ENCODE measurements at places on chromosomes 12 and 14.

DNA sequence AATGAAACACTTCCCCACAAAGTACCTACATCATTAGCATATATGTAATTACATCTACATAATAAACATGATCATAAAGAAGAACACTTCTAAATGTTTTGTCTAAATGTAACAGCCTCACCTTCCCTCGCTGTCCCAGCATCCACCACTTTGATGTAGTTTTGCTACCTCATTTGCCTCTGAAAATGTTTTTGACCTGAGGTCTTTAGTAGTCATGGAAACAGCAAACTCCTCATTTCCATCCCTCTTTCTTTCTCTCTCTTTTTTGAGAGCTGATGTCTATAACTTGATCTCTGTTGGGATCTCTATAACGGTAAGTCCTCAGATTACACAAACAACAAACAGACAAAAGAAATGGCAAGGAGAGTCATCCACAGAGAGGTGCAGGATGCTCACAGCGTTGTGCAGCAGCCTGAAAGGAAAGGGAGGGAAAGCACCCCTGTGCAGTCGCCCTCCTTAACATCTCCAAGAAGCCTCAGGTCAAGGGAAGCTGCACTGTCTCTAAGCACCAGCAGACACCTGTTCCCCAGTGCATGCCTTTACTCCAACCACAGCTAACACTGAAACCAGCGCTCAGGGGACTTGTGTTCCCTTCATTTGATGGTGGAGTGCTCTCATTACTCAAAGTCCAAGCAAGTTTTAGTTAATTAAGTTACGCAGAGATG lies 268.7 kb downstream of the TMEM132D start:
- no peak for DNase-seq

GRCh38 chr14:90703841-90704737 lies 112.1 kb downstream of the TTC7B start:
- no peak for DNase-seq

- no peak for DNase-seq
Observed at GRCh38 chr14:103728721-103729120, 13.1 kb downstream of the ZFYVE21 start.

DNA sequence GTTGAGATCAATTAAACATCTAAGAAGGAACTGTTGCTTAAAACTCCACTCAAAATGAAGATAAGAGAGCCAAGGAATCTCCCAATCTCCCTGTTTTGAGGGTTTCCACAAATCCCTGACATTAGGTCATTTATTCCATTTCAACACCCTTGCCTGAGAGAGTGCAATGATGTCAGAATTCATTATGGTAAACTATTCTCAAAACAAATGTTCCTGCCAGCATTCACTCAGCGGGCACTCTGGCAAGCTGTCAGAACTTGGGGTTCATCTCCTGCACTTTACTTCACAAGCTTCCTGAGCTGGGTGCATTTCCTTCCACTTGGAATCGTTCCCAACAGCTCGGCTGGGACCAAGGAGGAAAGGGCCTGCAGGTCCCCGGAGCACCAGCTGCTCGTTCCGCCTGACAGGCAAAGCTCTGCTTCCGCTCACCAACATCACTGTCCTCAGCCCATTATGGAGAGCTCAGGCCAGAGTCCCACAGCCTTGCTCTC lies 117.8 kb downstream of the TTC7B start:
- DNase-seq: no peak

DNA sequence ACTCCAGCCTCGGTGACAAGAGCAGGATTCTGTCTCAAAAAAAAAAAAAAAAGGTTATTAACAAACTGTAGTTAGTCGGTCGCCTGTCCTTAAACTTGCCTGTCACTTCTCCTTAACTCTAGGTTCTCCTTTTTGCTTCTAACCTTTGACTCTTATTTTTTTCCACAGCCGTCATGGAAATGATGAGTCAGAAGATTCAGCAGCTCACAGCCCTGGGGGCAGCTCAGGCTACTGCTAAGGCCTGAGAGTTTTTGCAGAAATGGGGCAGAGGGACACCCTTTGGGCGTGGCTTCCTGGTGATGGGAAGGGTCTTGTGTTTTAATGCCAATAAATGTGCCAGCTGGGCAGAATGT lies 418 bp upstream of the MYG1 start:
- peak; percentile 55 for DNase-seq

DNA sequence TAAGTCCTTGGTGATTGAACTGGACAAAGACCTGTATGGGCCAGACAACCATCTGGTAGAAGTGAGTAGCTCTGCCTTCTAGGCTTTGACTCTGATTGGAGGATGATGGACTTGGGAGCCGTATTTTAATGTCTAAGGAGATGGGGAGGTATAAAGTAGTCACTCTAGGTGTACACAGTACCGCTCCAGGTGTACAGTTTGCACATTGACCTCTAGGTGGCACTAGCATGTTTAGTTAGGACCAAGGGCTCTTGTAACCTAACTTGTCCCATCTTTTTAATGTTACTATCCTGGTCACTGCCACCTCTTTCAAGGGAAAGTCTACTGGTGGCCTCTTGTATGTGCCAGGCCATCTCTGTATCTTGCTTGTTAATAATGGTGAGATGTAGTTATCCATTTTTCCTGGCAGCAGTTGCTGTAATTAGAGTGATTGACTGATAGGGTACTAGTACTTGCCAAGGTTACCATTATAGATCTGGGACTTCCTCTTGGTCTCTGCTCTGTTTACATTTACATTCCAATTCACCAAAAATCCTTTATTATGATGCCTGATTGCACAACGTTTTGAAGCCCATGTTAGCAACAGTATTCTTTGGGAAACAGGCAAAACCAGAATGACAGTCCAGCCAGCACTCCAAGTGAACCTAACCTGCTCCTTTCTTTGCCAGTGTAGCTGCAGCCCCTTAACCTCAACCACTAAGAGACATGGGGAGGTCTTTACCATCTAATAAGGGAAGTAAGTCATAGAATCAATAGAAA lies 3.6 kb downstream of the SMARCD1 start:
- DNase-seq: peak; percentile 68

- no peak for DNase-seq
Observed at GRCh38 chr14:75531256-75531655, 9.0 kb downstream of the BATF start.

DNA sequence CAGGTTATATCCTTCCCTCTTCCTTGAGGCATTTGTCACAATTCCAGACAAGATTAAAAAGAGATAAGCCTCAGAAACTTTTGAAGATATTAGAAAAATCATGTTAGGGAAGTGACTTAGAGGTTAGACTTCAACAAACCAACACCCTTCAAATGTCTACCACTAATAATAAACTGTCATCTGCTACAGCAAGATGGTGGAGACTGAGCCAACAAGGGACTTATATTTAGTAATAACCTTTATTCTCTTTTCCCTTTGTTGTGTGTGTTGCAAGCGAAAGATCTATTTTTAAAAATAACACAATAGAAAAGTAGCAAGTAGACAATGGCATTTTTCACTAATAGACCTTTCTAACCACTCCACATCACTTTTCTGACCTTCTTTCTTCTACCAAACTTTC lies 28.6 kb downstream of the PRICKLE1 start:
- DNase-seq: no peak

GRCh38 chr12:111367661-111368221 lies 1.2 kb downstream of the PHETA1 start:
- no peak for DNase-seq

DNA sequence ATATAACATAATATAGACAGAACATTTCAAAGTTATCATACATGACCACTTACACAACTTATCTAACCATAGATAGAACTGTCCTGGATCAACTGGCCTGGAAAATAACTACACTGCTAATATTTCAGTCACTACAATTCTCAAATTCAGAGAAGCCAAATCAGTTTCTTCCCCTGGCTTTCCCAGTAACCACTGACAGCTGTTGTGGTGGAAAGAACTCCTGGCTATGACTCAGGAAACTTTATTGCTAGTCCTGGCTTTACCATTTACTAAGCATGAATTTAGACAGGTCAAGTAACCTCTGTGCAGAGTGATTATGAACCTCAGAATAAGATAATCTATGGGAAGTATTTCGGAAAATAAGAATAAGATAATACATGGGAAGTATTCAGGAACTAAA lies 244.9 kb upstream of the DIO2 start:
- DNase-seq: no peak

DNA sequence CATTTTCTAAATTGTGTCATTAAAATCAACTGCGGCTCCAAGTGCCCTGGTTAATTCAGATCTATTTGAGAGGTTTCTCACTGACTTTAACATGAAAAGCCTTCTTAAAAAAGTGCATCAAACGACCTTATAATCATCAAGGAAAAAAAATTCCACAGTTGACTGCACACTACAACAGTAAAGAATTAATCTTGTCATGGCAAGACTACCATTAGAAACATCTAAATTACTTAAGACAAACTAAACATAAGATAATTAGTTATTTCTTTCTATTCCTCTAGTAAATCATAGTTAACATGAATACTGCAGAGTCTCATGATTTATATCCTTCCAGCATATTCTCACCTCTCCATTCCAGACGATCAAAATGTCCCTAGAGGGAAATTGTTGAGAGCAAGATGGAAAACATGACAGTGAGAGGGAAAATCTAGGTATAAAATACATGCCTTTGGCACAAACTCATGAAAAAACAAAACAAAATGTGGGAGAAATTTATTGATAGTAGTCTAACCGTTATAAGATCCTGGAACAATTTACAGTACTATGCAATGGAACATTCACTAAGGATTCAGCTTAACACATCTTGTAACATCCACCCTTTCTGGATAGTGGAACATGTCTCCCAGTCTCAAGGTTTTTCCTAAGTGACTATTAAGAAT lies 112.5 kb downstream of the PRKD1 start:
- no peak for DNase-seq

GRCh38 chr12:26678697-26679660 lies 154.0 kb downstream of the ITPR2 start:
- DNase-seq: no peak

GRCh38 chr14:74591394-74591793 lies 20.6 kb downstream of the LTBP2 start:
- DNase-seq: no peak

GRCh38 chr12:4107911-4108697 lies 165.5 kb upstream of the CCND2 start:
- no peak for DNase-seq

DNA sequence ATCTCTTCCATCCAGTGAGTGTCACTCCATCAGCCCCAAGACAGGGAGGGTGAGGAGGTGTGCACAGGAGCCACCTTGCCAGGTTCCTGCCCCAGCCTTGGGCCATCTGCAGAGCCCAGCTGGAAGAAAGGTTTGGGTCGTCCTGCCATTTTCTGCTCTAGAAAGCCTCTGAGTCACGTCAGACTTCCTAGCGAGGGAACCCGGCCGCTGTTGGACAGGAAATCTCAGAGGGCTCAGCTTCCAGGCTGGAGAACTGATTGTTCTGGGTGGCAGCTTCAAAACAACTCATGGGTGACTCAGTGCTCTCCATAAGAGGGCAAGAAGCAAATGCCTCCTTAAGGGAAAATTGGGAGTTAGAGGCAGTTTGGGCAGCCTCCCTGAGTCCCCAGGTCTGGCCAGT lies 16.6 kb downstream of the HIP1R start:
- no peak for DNase-seq

- DNase-seq: no peak
Observed at GRCh38 chr12:82723093-82723492, 36.4 kb downstream of the TMTC2 start.

- DNase-seq: peak; percentile 60
Observed at GRCh38 chr12:49548822-49549648, 10.2 kb downstream of the KCNH3 start.

DNA sequence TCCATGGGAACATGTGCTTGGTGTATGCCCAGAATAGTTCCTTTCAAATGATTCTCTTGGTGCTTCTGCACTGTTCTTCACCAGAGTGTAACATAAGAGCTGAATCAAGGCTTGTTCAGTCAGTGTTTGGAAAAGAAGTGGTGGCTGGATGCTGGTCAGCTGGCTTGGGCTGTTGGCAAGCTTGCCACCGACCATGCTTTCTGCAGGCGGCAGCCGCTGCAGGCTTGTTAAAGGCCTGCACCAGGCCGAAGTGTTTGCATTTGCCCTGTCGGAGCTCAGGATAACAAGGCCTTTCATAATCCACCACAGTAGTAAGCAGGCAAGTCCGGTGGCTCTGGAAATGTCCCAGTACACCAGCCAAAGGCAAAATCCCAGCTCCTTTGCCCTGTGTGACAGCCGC lies 26.9 kb downstream of the DAAM1 start:
- no peak for DNase-seq

DNA sequence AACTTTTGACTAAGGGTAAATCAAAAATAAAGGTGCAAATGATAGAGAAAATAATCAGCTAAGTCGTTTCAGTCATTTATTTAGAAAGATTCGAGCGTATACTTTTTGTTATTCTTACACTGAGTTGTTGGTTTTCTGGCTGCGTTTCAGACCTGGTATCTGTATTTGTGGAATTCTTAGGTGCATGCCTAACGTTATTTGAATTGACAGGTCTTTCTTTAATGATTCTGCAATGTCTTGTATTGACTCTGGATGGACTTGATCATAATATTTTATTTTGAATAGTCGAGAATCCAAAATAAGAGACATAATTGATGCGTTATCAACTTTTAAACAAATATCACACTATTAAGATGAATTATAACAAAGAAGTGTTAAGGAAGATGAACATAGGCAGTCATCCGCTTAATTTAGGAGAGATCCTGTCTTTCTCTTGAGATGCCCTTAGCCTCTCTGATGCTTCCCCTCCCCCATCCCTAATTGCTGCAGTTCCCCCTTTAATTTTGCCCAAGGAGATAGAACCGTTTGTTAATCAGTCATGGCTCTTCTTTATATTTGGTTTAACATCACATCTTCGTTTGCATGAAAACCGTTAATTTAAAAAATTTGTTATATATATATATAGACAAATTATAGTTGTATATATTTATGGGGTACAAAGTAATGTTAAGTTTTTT lies 1.8 kb downstream of the ALX1 start:
- DNase-seq: no peak

Data from stimulated activated CD8-positive, alpha-beta memory T cell treated with anti-CD3 and anti-CD28 coated beads, Interleukin-4, amount 100 ng/mL, for 48 hours (primary cell).